ENCODE measurements at places on chromosomes 13 and 19.
A peak's percentile ranks its signal among the peaks of the same experiment; 100 is the strongest.

DNA sequence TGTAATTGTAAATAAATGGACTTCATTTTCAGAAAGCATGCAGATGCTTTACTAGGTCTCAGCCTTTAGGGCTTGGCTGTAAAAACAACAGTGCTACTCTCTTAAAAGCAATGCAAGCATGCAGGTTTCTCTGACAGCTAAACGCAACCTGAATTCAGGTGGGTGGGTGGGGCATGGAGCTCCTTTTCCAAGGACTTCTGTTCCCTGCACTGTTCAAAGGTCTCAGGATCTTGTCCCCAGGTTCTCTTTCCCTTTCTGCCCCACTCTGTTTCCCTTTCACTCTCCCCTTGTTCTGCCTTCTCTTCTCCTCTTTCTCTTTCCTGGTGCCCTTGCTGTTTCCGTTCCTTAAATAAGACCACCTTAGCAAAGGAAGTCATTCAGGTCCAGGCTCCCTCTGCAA lies 1527.5 kb upstream of the SLC10A2 start:
- DNase-seq: no peak

- DNase-seq: no peak
Observed at GRCh38 chr13:99022941-99023340, 45.1 kb upstream of the DOCK9 start.

GRCh38 chr19:31596751-31597150 lies 247.5 kb upstream of the TSHZ3 start:
- DNase-seq: no peak

GRCh38 chr19:33285441-33285927 lies 16.9 kb downstream of the CEBPA start:
- DNase-seq: no peak

DNA sequence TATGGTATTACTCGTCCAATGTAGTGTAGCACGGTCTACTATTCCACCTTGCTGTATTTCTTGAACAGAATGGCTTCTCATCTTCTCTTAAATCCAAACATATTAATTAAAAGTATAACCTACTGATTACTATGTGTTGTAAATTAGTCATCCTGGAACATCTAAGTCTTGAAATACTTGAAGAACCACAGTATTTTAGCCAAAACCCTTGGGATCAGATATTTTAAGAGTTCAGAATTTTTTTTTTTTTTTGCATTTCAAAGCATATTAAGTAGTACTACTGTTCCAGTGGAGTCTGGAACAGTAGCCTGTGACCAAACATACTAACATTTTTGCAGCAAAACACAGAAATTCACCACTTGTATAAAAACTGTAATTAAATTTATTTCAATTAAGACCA lies 30.1 kb downstream of the ZC3H13 start:
- DNase-seq: no peak

GRCh38 chr13:48775804-48776203 lies 122.1 kb downstream of the CYSLTR2 start:
- no peak for DNase-seq

DNA sequence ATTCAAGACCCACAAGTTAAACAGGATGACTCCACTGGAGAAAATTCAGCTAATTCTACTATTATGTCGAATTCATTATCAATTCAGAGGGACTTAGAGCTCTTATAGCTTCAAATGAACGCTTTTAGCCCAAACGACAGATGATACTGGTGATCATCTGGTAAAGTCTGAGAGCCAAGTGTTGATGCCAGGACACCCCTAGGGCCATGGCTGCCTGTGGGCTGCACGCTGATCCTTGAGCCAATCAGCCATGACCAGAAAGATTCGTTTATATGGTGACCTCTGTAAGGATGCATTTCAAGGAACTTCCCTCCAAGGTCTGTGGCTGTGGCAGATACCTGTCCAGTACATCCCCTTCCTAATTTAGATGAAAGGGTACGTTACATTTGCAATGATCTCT lies 10.9 kb downstream of the MEDAG start:
- no peak for DNase-seq

DNA sequence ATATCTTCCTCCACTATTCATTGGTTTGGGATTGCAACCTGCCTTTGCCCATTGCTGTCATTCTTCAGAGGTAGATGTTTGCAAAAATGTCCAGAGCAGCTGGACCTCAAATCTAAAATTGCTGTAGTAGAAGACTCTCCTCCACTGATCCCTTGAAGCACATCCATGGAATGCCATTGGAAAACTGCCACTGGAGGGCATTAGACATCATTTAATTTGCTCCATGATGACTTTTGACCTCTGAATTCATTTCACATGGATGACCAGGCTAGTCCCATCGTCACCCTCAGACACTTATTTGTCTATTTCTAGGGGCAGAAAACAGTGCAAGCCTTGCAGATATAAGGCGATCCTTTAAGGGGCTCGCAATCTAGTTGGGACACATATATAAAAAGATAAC lies 33.9 kb upstream of the FLT1 start:
- DNase-seq: no peak

GRCh38 chr19:34217952-34218817 lies 36.2 kb upstream of the GARRE1 start:
- no peak for DNase-seq

- DNase-seq: no peak
Observed at GRCh38 chr19:55831846-55832245, at the start of gene NLRP11. Gene NLRP11, minus strand, starts transcription at chr19:55831999. Its CDS starts 13,825 bp downstream, at chr19:55818174.

DNA sequence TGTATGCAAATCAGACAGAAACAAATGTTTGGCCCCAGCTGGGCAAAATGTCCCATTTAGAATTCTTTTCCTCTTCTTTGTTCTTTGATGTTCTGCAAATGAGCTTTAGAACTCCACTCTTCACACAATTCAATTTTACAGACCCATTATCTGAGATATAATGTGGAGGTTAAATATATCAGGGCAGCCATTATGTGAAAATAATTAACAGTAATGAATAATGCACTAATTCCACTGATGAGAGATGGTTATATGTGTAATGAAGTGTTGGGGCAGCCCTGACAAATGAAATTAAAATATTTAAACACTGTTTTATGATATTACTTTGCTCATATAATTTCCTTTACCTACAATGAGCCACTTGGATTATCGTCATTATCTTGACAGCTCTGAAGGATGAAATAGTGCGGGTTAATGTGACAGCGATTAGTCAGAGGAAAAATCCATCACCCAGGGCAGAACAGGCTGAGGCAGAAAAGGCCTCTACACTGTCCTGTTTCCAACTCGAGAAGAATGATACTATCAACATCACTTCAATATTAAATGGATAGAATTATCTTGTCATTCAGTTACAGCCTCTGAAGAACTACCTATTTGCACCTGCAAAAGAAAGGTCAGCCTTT lies 321.1 kb downstream of the RBM26 start:
- no peak for DNase-seq

GRCh38 chr13:101231751-101232428 lies 184.4 kb downstream of the NALCN start:
- no peak for DNase-seq

- DNase-seq: no peak
Observed at GRCh38 chr13:76363682-76364289, 522.4 kb downstream of the KCTD12 start.

DNA sequence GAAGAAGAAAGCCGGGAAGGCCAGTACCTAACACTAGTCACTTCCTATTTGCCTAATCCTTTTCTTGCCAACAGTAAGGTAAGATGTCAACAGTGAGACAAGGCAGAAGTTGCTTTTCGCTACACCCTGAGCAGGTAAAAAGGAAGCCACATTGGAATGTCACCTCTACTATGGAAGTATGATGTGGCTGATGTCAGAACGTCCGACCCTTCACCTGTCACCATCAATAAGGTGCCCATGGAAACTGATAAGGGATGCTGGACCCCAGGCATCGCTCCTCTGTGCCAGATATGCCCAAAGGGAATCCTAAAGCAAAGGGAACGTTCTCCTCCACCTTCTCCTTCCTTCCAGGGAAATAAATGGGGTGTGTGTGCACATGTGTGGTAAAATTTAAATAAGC lies 34.3 kb downstream of the COL4A1 start:
- no peak for DNase-seq

- DNase-seq: peak; percentile 85
Observed at GRCh38 chr19:4474514-4475022, 2.5 kb downstream of the HDGFL2 start.

GRCh38 chr13:20232556-20233277 lies 598 bp upstream of the GJB6 start:
- no peak for DNase-seq

DNA sequence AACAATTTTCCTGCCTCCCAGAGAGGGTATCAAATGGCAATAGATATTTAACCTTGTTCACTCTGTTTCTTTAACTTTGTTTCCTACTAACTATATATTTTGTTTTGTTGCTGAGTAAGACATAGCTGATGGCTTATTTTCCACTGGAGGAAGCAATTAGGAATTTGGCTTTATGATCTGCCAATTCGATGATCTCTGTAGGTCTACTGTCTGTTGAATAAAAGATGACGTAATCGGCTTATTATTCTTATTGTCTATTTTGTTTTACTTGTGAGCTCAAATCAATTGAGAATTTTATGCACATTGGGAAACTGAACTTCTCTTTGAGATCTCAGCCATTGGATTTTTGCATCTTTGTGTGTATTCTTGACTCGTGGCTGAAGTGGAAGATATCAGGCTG lies 862.6 kb downstream of the EFNB2 start:
- DNase-seq: no peak

DNA sequence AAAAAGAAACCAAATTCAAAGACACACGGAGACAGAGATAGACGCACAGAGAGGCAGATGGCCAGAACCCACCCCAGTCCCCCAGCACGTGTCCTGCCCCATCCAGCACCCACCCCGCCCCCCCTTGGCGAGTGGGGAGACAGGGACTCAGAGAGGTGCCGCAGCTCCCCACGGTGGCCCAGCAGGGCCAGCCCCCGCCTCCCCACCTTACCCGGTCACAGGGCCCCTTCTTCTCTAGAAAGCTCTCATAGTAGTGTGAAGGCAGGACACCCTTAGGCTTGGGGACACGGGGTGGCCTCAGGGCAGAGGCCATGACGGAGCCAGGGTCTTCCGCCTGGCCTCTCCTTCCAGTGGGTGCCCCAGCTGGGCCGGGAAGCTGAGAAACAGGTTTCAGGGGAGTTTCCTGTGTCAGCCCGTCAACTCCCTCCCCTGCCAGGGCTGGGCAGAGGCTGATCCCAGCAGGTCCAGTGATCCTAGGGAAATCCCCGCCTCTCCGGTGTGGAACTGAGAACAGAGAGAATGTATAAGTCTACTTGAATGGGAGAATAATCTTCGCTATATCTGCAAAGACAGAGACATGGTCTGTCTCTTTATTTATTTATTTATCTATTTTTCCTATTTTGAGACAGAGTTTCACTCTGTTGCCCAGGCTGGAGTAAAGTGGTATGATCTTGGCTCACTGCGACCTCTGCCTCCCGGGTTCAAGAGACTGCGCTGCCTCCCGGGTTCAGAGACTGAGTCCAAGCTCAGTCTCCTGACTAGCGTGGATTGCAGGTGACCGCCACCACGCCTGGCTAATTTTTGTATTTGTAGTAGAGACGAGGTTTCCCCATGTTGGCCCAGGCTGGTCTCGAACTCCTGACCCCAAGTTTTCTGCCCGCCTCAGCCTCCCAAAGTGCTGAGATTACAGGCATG lies at the start of gene STAP2:
Gene STAP2 (minus strand): TSS at position 387 of the 915 bp plus-strand sequence. CDS start 74 bp downstream, at position 313.
- no peak for DNase-seq

- peak; percentile 26 for DNase-seq
Observed at GRCh38 chr13:50991579-50992521, 82.3 kb downstream of the RNASEH2B start.

DNA sequence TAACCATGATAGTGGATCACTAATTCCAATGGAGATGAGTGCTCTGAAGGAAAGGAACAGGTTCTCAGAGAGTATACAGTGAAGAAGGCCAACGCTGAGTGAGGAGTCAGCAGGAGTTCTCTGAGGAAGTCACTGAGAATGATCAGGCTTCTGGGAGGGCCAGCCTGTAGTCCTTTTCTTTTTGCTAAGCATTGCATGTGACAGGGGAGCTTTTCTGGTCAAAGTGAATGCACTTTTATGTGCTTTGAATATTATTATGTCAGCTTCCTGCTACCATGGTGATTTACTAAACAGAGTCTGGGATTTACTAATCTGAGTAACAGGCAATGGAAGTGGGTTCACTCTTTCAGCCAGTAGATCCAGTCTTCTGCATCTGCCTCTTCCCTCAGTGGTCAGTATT lies 81.1 kb upstream of the SERP2 start:
- DNase-seq: no peak

DNA sequence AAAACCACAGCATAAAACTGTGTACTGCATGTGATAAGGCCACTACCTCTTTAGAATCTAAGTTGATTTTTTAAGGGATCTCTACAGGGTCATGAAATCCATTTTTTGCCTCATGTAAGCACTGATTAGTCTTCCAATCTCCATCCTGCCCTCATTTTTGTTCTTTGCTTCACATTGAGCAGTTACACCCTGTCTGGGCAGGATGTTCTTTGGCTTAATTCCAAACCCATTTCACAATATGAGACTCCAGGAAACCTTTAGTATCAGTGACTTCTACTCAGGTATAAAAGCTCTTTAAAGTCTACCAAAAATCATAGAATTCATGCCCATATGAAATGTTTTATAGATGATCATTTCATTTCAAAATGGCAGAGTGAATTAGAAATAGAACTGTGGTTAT lies 592.6 kb downstream of the TBC1D4 start:
- no peak for DNase-seq

DNA sequence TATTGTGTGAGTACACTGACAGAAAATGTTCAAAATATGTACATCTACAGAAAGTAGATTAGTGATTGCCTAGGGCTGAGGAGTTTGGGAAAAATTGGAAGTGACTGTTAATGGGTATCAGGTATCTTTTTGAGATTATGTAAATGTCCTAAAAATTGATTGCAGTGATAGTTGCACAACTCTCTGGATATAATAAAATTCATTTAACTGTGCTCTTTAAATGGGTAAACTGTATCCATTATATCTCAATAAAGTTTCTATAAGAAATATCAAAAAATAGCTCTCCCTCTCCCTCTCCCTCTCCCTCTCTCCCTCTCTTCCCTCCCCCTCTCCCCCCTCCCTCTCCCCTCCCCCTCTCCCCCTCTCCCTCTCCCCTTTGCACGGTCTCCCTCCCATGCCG lies 9.4 kb upstream of the ZNF227 start:
- no peak for DNase-seq
